Thyroid gland (tissue), 4 donors: ENCODE measurements at places on chromosomes 11 and 22. TPM values are rescaled to one million over a fixed set of nuclear protein-coding genes. Genes with fewer than 3 reads are reported as not detected.

The RIMBP3B gene
- total RNA-seq = not detected

GRCh38 chr11:44957040-44957515, 6.4 kb upstream of the TP53I11 start:
- H3K27ac ChIP-seq = no peak overlapping the region
- H3K36me3 ChIP-seq = no peaks in the 10 kb centered on the region
- no peak for DNase-seq
- H3K27me3 ChIP-seq = no peaks in the 10 kb centered on the region
- H3K4me3 ChIP-seq = no peak overlapping the region

The SMIM35 gene
- total RNA-seq = not detected

- no peak overlapping the region for H3K4me3 ChIP-seq
- no peaks in the 10 kb centered on the region for H3K4me1 ChIP-seq
- DNase-seq = no peak
- no peaks in the 10 kb centered on the region for H3K27me3 ChIP-seq
These were observed 212.3 kb upstream of the NCAM1 start for GRCh38 chr11:112748713-112749543.

DNA sequence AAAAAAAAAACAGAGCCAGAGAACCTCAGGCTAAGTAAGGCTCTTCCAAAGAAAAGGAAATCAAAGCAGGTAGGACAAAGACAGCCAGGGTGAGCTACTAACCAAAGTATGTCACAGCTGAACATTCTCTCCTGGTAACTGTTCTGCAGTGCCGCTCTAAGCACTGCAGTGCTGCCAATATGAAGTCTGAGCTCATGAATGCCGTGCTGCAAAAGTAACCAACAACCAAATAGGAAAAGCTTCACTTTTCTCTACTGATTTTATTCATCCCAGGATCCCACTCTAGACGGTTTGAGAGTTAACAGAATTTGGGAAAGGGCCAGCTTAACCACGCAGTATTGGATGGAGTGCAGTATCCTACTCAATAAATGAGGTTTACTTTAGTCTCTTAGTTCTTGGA, 3.5 kb downstream of the SIK3 start:
- no peaks in the 10 kb centered on the region for H3K36me3 ChIP-seq
- H3K4me1 ChIP-seq = peaks cover 68% of the 10 kb centered on the region
- H3K4me3 ChIP-seq = no peak overlapping the region
- peak; percentile 41 for DNase-seq
- no peaks in the 10 kb centered on the region for H3K27me3 ChIP-seq

GRCh38 chr11:23406131-23406819, 546.0 kb upstream of the CCDC179 start:
- no peak overlapping the region for H3K4me3 ChIP-seq
- H3K27ac ChIP-seq = no peak overlapping the region
- H3K36me3 ChIP-seq = no peaks in the 10 kb centered on the region
- no peaks in the 10 kb centered on the region for H3K27me3 ChIP-seq

- DNase-seq = no peak
- H3K4me3 ChIP-seq = no peak overlapping the region
- peaks cover 16% of the 10 kb centered on the region for H3K4me1 ChIP-seq
- H3K36me3 ChIP-seq = no peaks in the 10 kb centered on the region
- no peaks in the 10 kb centered on the region for H3K27me3 ChIP-seq
These were observed 66.9 kb downstream of the TBC1D22A start for GRCh38 chr22:46829117-46829891.

- H3K4me1 ChIP-seq = no peaks in the 10 kb centered on the region
- H3K27ac ChIP-seq = no peak overlapping the region
- no peak overlapping the region for H3K4me3 ChIP-seq
- peaks cover 3% of the 10 kb centered on the region for H3K36me3 ChIP-seq
- no peak for DNase-seq
These were observed 91.8 kb downstream of the FEZ1 start for GRCh38 chr11:125404157-125404810.
